ENCODE measurements at places on chromosomes 3 and 15.

DNA sequence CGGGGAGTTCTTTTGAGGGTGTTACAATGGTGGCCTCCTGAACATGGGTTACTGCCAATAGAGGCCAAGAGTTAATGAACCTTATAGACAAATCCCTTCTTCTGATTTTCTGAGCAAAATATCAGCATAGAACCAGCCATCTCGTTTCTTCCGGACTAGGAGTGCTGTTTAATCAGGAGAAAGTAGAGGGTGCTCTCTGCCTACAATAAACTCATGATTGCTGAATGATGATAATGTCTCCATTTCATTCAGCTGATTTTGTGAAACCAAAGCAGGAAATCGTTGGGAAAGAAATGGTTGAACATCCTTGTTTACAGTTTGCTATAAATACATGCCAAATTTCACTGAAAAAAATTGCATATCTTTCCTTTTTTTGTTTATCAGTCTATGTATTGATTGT is 142.8 kb upstream of the PLSCR5 start:
- no peak for DNase-seq

DNA sequence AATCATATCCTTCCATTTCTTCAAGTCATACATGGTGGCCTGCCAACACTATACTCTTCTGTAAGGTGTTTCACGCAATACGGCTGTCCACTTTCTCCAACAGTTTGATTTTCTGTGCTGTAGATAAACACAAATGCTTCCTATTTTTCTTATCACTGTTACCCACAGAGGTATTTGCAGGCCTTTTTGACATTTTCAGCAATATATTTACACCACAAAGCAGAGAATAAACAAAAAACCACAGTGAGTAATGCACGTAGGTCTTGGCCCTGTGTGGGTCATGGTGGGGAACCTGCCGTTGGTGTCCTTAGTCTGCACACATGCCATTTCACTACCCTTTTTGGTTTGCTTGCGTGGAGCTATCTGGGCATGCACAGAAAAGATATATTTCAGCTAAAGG is 59.5 kb downstream of the LRRC28 start:
- DNase-seq = no peak

- DNase-seq = no peak
Measured at GRCh38 chr15:25987638-25988037, 124.5 kb upstream of the ATP10A start.

GRCh38 chr3:186789554-186790260 is 6.3 kb downstream of the EIF4A2 start:
- no peak for DNase-seq

DNA sequence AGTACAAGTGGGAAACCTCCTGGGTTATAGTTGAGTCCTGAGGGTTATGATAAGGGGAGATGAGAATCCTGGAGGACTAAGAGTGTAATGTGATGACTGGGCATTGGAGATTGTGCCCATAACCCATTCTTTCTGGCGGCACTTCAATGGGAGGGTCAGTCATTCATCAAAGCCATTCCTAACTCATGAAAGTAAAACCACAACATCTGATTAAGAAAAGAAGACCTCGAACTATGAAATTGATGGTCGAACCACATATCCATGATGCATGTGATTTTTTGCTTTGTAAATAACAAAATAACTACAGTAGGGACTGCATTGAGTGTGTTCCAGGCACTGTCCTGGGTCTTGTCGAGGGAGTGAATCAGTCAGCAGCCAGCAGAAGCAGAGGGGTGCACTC is 215.1 kb downstream of the SHQ1 start:
- DNase-seq = no peak

DNA sequence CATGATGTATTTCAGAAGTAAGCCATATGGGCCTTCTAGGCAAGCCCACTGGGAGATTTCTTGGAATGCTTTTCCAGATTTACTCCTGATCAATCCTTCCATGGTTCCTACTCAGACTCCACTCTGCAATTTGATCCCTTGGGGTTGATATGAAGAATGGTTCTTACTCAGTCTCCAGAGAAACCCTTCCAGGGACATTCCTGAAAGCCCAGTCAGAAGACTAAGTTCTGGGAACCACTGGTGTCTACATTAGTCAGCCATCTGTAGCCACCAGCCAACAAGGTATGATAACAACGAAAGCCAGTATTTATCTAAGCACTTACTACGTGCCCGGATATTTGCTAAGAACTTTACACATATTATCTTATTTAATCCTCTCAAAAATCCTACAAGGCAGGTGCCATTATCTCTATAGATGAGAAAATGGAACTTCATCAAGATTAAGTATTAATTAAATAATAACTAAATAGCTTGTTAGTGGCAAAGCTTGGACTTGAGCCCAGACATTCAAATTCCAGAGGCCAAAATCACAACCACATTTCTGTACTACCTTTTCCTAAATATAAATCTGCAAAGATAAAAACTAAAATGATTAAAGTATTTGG is 32.7 kb downstream of the ZNF385D start:
- no peak for DNase-seq

GRCh38 chr3:25513642-25514266 is 85.7 kb downstream of the RARB start:
- no peak for DNase-seq

GRCh38 chr15:63133786-63134185 is 12.1 kb downstream of the LACTB start:
- DNase-seq = no peak

DNA sequence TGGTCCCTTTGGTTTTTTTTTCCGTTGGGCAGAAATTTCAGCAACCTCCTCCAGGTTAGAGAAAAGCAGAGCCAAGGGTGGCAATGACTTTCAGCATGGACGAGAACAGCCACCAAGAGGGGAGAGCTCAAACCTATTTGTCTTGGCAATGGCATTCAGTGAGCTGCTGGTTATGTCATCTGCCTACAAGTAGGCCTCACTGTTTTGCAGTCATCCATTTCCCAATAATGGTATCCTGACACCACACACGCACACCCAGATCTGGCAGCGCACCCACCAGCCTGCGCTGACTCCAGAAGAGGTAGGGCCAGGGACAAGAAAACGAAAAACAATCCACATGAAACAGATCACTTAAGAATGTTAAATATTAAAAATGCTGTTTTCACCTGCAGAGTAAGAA is 92.3 kb downstream of the MAGI1 start:
- DNase-seq = no peak

DNA sequence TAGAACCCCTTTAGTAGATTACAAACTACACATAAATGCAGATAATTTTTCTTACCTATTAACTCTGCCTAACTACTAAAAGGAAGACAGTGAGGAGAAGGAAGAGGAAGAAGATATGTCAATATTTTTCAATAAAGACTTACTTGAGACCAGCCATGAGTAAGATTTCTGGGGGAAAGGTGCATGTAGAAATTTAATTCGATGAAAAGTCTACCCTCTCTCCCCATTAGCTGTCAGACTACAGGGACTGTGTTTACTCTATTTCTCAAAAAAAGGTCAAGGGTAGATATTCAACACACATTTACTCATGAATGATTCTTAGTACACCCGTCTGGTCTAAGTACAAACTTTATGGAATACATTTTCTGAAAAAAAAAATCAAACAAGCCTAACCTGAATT is 6.8 kb downstream of the TSPAN3 start:
- DNase-seq = no peak

DNA sequence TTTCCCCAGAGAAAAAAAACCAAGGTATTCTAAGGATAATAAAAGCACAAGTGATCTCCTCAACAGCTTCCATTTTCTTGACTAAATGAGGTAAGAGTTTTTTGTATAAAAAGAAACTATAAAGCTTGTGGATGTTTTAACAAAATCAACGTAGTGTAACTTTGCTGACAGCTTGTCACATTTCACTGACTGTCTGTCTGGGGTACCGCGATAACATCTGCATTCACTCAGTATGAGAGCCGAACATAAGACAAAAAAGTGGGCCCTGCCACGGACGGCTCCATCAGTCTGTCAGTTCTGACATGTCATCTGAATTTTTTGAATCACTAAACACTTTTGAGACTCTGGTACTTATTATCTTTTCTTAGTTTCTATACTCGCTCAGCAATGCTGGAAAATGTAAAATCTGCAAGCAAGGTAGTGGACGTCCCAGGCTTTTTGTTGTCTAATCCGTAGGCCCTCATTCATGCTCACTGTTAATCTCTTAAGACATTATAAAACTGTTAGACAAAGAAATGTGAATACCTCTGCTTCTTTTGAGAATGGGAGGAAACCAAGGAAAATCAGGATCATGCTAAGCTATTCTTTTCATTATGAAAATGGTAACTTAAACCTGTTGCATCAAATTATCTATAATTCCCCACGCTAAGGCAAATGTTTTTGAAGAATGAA is 307.1 kb downstream of the MECOM start:
- no peak for DNase-seq

DNA sequence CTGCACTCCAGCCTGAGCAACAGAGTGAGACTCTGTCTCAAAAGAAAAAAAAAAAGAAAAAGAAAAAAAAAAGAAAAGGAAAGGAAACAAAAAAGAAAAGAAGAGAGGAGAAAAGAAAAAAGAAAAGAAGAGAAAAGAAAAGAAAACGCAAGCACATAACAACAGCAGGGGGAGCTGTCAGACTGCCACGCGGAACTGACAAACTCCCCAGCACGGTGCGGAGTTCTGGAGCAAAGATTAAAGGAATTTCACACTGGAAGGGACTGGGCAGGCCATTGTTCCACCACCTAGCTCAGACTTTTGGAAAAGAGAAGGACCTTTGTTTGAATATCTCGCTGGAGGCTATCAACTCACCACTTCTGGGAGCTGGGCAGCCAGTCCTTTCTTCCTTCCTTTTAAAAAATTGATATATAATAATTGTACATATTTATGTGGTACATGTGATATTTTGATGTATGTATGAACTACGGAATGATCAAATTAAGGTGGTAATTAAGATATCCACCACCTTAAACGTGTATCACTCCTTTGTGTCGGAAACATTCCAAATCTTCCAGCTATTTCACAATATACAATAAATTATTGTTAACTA is 40.5 kb downstream of the DPPA2 start:
- DNase-seq = no peak

GRCh38 chr3:179526989-179527391 is 35.7 kb upstream of the ACTL6A start:
- no peak for DNase-seq

DNA sequence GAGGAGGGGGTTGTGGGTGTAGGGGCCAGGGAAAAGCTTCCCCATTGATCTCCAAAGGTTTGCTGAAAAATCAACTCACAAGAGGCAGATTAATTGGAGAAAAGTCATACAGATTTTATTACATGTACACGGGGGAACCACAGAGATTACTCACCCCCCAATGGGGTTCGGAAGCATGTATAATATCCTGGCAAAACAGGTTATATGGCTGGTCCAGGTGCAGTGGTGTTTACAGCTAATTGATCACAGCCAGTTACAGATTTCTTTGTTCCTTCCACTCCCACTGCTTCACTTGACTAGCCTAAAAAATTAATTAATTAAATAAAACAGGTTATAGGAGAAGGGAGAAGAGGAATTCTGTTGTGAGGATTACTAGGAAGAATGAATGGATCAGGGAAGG is 22.4 kb downstream of the PRKCI start:
- no peak for DNase-seq

- no peak for DNase-seq
Measured at GRCh38 chr3:40780291-40780924, 255.6 kb downstream of the ZNF621 start.

- no peak for DNase-seq
Measured at GRCh38 chr15:62035256-62035924, 24.9 kb downstream of the VPS13C start.

GRCh38 chr15:84608707-84609284 is 8.0 kb downstream of the ZSCAN2 start:
- DNase-seq = no peak

DNA sequence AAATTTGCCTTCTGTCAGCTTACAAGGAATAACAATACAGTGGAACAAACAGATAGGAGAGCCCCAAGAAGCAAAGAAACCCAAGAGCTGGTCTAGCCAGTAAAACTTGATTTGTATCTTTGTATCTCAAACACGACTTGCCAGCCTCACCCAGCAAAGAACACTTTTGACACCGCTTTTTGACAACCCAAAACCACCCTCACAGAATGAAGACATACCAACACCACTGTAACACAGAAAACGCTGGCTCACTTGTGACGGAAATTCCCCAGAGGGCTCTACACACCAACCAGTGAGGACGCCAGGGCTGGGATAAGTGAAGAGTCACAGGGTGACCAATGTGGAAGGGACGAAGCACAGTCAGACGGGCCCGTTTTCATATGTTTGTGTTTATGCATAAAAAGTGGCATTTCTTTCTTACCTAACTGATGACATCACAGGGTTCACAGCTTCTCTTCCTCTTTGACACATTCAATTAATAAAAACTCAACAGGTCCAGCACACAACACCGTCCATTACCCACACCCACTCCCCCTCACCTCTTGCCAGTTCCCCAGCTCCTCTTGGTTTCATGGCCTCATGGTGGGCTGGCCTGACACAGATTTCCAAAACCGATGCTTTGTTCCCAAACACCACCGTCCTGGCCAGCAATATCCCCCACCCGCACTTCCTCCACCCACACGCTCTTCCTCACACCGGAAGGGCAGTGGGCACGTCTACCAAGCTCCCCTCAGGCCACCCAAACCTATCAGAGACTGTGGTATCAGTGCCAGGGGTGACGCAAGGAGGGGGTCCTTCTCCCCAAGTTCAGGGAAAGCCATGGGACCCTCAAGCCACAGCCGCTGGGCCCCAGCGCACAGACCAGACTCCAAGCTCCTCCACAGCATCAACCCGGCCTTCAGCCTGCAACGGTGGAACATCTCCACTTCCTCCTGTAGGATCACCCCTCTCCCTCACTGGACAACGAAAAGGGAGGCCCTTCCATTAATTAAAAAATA is 94.2 kb downstream of the ADAMTS17 start:
- no peak for DNase-seq

GRCh38 chr3:2094941-2095340 is 3.7 kb upstream of the CNTN4 start:
- no peak for DNase-seq

DNA sequence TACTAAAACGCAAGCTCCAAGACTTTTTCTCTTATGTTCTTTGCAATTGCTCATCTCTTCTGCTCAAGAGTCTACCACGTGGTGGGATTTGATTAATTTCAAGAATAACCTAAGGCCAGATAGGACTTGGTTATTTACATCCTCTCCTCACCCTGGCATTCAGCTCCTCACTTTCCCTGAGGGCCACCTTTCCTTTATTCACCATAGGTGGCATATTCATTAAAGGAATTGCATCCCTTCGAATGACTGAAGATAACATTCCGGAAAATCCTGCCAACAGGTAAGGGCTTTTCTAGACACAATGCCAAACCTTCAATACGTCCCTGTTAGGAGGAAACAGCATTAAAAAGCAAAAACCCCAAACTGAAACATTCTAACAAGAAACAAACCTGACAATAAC is 220.0 kb upstream of the KBTBD8 start:
- DNase-seq = no peak

- DNase-seq = no peak
Measured at GRCh38 chr3:134603956-134604355, 46.9 kb downstream of the KY start.

DNA sequence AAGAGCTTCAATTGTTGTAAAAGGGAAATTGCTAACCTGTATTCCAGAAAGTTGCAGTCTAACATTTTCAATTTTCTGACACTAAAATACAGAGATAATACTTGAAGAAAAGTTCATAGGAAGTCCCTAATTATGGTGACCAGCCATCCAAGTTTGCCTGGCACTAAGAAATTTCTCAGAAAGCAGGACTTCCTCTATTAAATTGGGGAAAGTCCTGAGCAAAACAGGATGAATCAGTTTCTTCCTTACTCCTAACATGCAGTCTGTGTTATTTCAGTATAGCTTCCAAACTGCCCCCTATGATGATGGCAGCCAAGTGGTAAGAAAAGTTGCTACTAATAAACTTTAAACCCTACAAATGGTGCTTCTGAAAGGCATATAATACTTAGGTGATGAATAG is 133.5 kb upstream of the SGO1 start:
- no peak for DNase-seq

GRCh38 chr15:67564021-67564967 is 21.8 kb downstream of the MAP2K5 start:
- DNase-seq = no peak

All from effector CD4-positive, alpha-beta T cell (primary cell).